ENCODE measurements at places on chromosomes 6 and 20. TPM values are rescaled to one million over a fixed set of nuclear protein-coding genes. Genes with fewer than 3 reads are reported as not detected.

DNA sequence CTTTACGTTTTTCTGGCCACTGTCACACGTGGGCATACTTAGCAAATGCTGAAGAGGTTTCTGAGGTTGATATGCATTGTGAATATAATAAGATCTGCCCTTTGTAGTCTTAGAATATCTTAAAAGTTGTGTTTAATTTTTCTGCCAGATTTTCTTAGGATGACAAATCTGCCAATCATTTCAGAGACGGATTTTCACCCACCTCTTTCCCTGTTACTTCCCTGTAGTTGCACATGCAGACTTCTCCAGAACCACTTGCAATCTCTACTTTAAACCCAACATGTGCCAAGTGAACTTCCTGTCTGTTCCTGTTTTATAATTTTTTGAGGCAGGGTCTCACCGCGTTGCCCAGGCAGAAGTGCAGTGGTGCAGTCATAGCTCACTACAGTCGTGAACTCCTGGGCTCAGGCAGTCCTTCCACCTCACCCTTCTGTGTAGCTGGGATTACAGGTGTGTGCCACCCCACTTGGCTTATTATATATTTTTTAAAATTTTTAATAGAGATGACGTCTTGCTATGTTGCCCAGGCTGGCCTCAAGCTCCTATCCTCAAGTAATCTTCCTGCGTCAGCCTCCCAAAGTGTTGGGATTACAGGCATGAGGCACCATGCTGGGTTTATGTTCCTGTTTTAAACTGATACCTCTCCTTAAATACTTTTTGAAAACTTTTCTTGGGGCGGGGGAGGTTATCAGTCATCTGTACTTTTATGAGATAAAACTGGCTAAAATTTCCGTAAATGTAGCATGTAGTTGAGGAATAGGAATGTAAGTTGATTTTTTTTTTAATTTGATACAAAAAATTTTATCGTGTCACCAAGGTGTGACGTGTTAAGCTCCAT is 2.7 kb downstream of the IGF2R start:
- DNase-seq, result no peak

DNA sequence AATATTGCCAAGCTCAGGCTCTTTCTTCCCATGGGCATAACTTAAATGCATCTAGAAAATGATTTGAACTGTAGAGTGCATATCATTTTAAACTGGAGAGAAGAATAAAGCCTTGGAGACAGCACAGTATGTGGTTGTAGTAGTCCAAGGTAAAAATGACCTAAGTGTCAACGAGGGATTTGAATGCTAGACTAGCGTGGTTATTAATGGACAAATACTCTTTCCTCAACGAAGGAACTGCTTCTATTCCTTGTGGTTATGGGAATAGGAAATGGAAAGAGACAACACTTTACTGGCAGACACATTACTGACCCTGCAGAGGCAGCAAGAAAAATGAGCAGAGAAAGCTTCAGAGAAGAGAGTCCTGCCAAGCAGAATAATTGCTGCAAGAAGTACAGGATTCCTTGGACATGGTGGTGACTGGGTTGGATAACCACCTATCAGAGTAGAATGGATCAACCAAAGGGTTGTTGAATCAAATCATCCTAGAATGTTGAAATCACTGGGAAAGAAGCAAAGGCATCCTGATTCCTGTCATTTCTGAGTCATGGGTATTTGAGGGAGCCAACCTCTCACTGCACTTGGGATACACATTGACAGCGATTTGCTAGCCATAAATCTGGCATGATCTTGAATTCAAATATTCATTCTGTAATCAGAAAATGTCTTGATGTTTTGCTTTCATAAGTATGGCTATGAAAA is 258.1 kb upstream of the EPHA7 start:
- DNase-seq, result no peak

GRCh38 chr6:34834789-34835518 is 43.1 kb downstream of the BLTP3A start:
- no peak for DNase-seq

DNA sequence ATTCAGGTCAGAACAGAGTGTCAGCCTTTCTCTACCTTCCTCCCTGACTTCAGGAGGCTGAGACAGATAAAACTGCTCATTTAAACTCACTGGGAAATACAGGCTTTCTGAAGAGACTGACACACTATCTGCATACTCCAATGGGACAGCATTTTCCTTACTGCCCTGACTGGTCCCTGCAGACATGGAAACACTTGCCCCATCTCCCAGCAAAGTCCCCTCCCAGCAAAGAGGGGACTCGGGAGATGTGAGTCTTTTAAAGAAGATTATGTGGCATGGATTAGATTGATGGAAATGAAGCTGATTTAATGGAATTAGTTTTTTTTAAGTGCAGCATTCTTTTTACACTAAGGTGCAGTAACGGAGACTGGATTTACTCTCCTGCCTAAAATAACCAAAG is 90.8 kb downstream of the CFAP61 start:
- no peak for DNase-seq

GRCh38 chr6:133432021-133432989 is 191.1 kb downstream of the EYA4 start:
- DNase-seq, result no peak

DNA sequence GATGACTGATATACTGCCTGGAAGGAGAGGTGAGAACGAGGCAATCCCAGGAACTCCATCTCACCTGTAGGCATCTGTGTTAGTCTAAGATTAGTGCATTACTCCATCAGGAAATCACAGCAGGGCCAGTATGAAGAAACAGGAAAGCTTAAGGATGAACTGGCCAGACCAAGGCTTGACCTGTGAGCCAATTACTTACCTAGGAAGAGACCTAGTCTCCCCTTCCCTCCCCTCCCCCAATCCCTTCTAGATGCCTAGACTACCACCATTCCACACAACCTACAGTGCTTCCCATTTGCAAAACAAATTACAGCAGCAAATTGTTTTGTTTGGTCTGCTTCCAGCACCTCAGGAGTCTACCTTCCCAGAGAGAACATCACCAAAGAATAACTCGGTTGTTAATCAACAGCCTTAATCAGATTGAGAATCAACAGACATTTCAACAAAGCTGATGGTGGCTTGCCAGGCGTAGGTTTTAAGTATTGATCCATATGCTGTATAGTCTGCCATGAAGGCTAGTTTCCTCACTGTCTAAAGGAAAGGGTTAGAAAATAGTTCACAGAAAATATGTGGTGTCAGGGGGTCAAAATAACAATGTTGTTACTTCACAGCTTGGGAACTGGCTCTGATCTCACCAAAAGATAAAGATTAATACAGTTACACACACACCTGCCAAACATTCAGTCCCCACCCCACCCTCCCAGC is 10.1 kb downstream of the PKHD1 start:
- DNase-seq, result no peak

GRCh38 chr20:37406010-37406998 is 60.4 kb downstream of the SRC start:
- peak; percentile 96 for DNase-seq

- DNase-seq, result no peak
Observed at GRCh38 chr6:34063651-34064050, 82.2 kb downstream of the GRM4 start.

GRCh38 chr20:53592992-53593465 is 610 bp downstream of the ZNF217 start:
- no peak for DNase-seq

GRCh38 chr6:168355716-168356522 is 36.3 kb upstream of the DACT2 start:
- DNase-seq, result peak; percentile 86

GRCh38 chr6:14802514-14803160 is 443.2 kb upstream of the JARID2 start:
- no peak for DNase-seq

DNA sequence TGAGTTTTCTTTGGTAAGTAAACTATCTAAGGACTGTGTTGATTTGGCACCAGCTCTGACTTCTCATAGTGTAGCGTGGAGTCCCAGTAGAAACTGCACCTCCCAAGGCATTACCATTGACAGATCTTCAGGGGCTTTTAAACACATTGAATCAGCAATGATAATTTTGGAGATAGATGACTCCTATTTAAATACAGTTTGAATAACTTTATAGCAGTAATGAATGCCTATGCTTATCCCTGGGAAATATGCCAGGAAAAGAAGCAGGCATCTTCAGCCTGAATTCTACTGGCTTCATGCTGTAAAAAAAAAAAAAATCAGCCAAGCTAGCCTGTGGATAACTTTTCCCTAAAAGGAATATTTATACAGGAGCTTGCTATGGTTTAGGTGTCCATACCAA is 895.9 kb downstream of the EYS start:
- DNase-seq, result no peak

- DNase-seq, result no peak
Observed at GRCh38 chr20:13936781-13937576, 53.4 kb downstream of the SEL1L2 start.

GRCh38 chr6:73152556-73152955 is 72.7 kb downstream of the KHDC1L start:
- no peak for DNase-seq

GRCh38 chr6:9620263-9620662 is 794.6 kb downstream of the TFAP2A start:
- no peak for DNase-seq

DNA sequence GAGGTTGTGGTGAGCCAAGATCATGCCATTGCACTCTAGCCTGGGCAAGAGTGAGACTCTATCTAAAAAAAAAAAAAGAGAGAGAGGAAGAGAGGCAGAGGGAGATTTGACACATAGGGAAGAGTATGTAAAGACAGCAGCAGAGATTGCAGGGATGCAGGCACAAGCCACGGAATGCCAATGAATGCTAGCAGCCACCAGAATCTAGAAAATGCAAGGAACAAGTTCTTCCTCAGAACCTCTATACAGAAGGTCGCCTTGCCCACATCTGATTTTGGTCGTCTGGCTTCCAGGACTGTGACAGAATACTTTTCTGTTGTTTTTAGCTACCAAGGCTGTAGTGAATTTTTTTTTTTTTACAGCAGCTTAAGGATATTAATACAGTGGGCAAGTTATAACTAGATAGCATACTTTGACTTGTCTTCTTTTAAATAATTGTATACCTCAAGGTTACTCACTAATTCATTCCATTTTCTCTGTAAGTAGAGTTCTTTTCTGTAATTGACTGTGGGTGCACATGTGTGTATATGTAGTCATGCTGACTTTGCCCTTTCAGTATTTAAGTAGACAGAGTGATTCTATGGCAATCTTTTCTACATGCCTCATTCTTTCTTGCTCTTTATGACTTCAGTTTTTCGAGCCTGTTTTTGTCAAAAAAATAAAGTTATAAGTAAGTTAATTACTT is 402.2 kb downstream of the GJA1 start:
- DNase-seq, result no peak

GRCh38 chr6:15248451-15249370 is 2.8 kb downstream of the JARID2 start:
- peak; percentile 97 for DNase-seq

- no peak for DNase-seq
Observed at GRCh38 chr20:38569747-38570525, 11.1 kb upstream of the ADIG start.

GRCh38 chr6:63573899-63574553 is 1.7 kb downstream of the LOC128125822 start:
- peak; percentile 52 for DNase-seq

DNA sequence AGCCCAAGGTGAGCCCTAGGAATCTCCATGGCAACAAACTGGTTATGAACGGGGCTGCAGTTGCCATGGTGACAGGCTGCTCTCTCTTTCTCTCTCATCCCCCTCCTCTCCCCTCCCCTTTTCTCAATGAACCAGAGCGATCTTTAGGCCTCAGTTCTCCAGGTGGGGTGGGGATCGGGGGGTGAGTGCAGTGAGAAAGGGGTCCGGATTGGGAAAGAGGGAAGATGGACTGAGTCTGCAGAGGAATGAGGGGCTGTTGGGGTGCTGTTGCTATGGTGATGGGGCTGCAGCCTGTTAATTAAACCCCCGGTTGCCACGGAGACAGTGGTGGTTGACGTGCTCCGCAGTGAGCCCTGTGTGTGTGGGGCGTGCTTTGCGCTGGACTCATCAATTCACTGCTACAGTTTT is 3.6 kb upstream of the SLC12A5 start:
- no peak for DNase-seq

DNA sequence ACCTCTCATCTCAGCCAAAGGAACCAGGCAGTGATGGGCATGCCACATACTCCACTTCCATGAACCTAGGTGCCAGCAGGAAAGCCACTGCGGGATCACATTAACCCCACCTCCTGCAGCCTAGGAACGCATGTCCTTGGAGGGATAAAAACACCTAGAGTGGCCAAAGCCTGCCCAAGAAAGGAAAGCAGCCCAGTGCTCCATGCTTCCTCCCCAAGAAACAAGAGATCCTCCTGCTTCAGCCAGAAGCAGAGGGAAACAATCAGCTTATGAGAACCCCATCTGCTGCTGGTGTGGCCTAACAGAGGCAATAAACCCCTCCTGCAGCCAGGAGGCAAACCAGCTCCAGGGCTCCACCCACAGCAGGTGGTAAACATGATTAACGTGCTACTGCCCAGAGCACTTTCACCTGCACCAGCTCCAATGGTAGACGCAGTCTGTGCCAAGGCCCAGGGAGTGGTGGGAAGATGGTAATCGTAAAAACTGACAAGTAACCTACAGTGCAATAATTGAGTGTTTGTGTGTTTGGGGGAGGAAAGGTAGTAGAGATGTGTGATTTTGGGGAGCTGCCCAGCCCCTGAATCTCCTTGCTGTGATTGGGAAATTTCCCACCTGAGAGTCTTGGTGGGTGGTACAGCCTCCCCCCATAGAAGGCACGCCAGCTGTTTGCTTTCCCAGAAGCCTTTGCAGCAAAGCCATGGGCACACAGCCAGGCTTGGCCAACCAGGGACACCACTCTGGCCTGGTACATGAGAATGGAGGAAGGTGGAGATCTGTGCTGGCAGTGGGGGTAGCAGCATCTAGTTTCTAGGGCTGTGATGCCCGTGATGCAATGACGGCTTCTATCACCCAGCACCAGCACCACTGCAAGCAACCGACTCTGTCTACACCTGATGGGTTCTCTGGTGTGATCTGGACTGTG is 50.6 kb upstream of the TBC1D7 start:
- no peak for DNase-seq

GRCh38 chr6:160426136-160426535 is 78.0 kb downstream of the SLC22A3 start:
- no peak for DNase-seq

- DNase-seq, result no peak
Observed at GRCh38 chr6:156982168-156982567, 205.0 kb downstream of the ARID1B start.

DNA sequence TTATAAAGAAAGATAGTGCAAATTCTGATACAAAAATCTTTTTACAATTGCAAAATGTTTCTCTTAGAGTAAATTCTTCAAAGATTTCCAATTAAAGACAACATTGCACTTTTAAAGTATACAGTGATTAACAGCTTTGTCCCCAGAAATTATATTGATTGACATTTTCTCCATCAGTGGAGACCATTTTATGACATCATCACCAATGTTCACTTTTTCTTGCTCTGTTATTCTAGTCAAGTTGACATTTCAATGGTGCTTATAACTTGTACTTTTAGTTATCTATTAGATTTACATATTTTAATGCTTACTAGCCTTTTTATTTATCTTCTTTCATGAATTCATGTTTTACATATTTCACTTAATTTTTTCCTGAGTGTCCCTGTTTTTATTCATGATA is 524.8 kb downstream of the HAO1 start:
- no peak for DNase-seq

The PGC gene
- total RNA-seq, result 0.81 TPM

The BPIFA1 gene
- not detected for total RNA-seq

The RHAG gene
- 327 TPM for total RNA-seq

The TINAG gene
- not detected for total RNA-seq

The STX16 gene
- 26.9 TPM for total RNA-seq

The GNRH2 gene
- not detected for total RNA-seq

The BMP6 gene
- 0.07 TPM for total RNA-seq

The SDCBP2 gene
- 1.2 TPM for total RNA-seq

The FRK gene
- total RNA-seq, result 0.22 TPM

The IP6K3 gene
- not detected for total RNA-seq

The PRPH2 gene
- 0.09 TPM for total RNA-seq

The GCNT2 gene
- 1.8 TPM for total RNA-seq

The SEMG1 gene
- not detected for total RNA-seq
